ENCODE measurements at places on chromosomes 6 and 20.

GRCh38 chr6:37483252-37483901, 16.3 kb downstream of the CCDC167 start:
- no peak for DNase-seq

DNA sequence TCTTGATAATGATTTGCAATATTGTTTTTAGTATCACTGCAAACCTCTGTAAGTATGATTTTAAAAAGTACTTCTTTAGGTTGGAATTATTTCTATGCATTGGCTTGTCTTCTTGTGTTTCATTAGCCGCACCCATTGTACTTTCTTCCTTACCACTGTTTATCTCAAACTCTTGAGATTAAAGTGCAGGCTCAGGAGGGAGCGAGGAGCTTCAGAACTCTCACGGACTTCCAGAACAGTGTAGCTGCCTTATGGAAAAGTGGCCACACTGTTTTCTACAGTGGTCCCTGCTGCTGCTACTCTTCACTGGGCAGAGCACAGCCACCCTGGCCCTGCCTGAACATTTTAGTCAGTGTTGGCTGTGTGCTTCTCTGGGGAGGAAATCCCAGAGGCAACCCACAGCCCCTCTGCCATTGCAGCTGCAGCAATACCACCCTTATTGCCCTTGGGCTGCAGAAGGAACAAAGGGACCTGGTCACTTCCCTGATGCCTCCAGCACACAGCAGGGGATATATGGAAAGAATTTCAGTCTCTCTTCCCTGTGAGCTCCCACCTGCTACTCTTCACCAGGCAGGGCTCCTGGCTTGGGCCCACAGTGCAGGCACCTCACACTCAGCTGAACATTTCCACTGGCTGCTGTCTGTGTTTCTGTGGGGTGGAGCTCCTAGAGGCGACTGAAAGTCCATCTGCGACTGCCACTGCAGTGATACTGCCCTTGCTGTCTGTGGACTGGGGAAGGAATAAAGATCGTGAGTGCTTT, 91.7 kb upstream of the MAP3K4 start:
- DNase-seq = no peak

GRCh38 chr20:11172881-11173280, 499.1 kb upstream of the JAG1 start:
- DNase-seq = no peak

GRCh38 chr20:41352106-41352505, 11.5 kb downstream of the LPIN3 start:
- no peak for DNase-seq

- DNase-seq = no peak
Observed at GRCh38 chr6:43076464-43077332, 584 bp downstream of the PTK7 start.
